ENCODE measurements at places on chromosomes 12 and 14.

DNA sequence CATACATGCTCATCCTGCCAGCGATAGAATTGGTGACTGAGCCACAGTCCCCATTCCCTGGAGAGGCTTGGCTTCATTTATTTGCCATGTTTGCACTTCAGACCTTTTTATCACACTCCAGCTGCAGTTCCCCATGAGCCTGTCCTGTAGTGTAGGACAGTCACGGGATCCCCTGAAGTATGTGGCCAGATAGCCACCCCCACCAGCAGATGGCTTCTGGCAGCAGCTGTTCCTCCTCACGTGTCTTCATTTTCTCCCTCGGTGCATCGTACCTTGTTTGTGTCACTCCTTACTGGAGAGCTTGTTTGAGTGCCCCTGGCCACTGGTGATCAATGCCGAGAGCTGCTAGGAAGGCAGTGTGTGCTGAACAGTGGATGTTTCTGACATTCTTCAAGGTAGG lies 40.2 kb downstream of the UBE3B start:
- DNase-seq: peak; percentile 90

DNA sequence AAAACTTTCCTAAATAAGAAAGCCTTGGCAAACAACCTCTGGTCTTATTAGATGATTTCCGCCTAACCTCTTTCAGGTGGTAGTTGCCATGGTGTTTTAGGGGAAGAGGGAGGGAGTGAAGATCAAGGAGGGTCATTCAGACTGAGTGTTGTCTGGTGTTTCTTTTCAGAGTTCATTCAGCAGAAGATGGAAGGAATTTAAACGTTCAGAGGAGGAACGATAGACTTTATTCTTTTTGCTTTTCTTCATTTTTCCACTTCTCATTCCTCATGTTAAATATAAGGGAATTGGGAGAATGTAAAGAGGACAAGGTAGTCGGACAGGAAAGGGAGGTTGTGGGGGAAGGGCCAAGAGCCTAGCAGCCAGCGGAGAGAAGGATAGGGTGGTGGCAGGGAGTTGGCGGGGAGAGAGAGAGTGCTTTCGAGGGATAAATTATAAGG lies 17.4 kb upstream of the SALL2 start:
- no peak for DNase-seq

DNA sequence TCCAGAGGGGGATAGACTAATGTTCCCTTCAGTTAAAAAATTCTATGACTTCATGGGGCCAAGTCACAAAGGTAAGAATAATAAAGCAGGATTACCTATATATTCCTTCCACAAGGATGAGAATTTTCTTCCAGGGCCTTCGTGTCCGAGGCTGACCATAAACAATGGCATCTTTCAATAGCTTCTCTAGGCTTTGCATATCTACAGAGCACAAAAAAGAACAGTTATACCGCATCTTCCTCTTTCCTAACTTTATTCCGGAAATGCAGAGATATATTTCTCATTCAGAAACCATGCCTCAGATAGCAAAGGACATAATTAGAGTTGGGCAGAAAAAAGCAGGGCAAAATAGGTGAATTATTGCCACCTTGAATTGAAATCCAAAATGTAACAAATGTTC lies 58.3 kb upstream of the ISM2 start:
- DNase-seq: no peak

DNA sequence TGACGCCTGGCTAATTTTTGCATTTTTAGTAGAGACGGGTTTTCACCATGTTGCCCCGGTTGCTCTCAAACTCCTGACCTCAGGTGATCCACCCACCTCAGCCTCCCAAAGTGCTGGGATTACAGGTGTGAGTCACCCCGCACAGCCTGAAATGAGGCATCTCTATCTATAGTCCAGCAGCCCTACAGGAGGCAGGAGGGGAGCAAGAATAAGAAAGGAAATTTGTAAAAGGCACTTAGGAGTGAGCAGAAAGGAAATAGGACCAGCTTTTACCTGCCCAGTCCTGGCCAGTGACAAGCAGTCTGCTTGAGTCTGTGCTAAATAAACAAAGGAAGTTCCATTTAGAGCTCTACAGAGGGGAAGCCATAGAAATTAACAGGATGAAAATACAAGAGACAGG lies 15.0 kb upstream of the PSMA6 start:
- peak; percentile 33 for DNase-seq

GRCh38 chr12:104515899-104516298 lies 59.2 kb downstream of the CHST11 start:
- no peak for DNase-seq

- no peak for DNase-seq
These were observed 111.3 kb upstream of the FRMD6 start for GRCh38 chr14:51540364-51540763.

GRCh38 chr12:76152181-76152807 lies 67.8 kb upstream of the NAP1L1 start:
- DNase-seq: no peak

DNA sequence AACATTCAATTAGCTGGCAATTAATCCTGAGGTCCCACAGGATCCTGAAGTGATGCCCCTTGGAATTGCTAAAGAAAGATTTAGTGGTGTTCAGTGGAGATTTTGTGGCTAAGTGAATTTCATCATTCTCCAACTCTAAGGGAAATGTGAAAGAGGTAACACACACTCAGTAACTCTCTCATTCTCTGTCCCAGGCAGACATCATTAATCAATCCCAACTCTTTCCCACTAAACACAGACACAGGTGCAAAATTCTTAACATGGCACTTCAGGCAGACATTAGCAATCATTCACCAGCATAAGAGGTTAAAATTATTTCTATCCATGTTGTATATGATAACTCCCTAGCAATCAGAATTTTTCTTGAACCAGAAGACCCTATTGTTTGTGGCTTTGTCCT lies 40.2 kb downstream of the TRPV4 start:
- DNase-seq: no peak
